ENCODE measurements at places on chromosomes 3 and 15. TPM values are rescaled to one million over a fixed set of nuclear protein-coding genes. Genes with fewer than 3 reads are reported as not detected.

FAIM gene
- total RNA-seq, result 5.2 TPM

PRSS50 gene
- not detected for total RNA-seq

SLC12A1 gene
- not detected for total RNA-seq

FBXO22 gene
- total RNA-seq, result 33.9 TPM

EXD1 gene
- total RNA-seq, result not detected

TBC1D2B gene
- total RNA-seq, result 125 TPM
